ENCODE measurements at places on chromosomes 2 and 18. TPM values are rescaled to one million over a fixed set of nuclear protein-coding genes. Genes with fewer than 3 reads are reported as not detected.

Gene PIEZO2
- 0.12 TPM for total RNA-seq

Gene MBD2
- 29.7 TPM for total RNA-seq

Gene TMEM247
- not detected for total RNA-seq

Gene UCN
- total RNA-seq = 0.22 TPM

Gene NIFK
- 41.6 TPM for total RNA-seq

Gene PLCL1
- total RNA-seq = 1.9 TPM

Gene CNDP1
- not detected for total RNA-seq

Gene SERPINB2
- 2.4 TPM for total RNA-seq

Gene SATB2
- 4.9 TPM for total RNA-seq

Gene POTEC
- total RNA-seq = not detected

Gene NAT8
- total RNA-seq = not detected

Gene SKOR2
- total RNA-seq = not detected

Gene STON1
- 8.2 TPM for total RNA-seq

Gene ATF2
- total RNA-seq = 44.6 TPM

Gene IL1RN
- total RNA-seq = not detected

Gene RSAD2
- total RNA-seq = 1.5 TPM

Gene HOXD13
- total RNA-seq = 7.5 TPM

Gene DGUOK
- total RNA-seq = 55.7 TPM

Gene L3MBTL4
- total RNA-seq = 0.44 TPM

Gene TXNL1
- total RNA-seq = 71.8 TPM

Gene KLHL30
- total RNA-seq = not detected

Gene TYMS
- total RNA-seq = 49.2 TPM

Gene HOXD8
- total RNA-seq = 4.4 TPM

Data from uterine smooth muscle cell (primary cell).